NCI-H1105 (cell line): ENCODE measurements at places on chromosomes 11 and 22.

DNA sequence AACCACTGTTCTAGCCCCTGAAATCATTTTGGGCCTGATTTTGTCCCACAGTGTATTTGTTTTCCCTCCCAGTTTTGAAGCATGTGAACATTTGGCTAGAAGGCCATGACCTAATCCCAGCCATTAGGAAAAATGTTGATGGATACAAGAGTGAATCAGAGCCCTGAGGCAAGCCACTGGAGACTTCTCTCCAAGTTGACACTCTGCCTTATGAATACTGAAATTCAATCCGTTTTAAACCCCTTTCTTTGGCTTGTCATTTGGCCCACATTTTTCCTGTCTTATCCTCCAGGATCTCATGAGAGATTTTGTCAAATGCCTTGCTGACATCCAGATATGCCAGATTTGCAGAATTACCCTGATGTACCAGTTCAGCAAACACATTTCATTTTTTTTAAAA is 158.8 kb downstream of the FAT3 start:
- no peak for DNase-seq

- peak; percentile 47 for DNase-seq
These were observed 489 bp downstream of the NUP98 start for GRCh38 chr11:3796801-3797328.

- no peak for DNase-seq
These were observed 2.9 kb upstream of the DDI1 start for GRCh38 chr11:104033561-104033960.

DNA sequence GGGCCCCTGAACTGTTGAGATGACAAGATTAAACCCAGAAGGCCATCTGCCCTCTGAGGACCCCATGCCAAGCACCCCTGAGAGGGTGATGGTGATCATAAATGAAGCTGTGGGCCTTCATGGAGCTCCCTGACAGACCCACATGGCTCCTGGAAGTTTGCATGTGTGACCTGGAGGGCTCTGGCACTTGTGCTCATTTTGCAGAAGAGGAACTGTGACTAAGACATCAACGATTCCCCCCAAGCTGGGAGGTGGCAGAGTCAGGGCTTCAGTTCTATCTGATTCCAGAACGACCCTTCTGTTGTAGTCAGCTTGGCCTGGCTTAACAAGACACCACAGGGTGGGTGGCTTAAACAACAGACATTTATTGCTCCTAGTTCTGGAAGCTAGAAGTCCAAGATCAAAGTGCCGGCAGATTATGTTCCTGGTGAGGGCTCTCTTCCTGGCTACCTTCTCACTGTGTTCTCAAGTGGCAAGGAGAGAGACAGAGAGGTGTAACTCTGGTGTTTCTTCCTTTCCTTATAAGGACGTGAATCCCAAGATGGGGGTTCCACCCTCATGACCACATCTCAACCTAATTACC is 46.4 kb upstream of the CD82 start:
- DNase-seq: no peak

- DNase-seq: no peak
These were observed 12.2 kb upstream of the DCHS1 start for GRCh38 chr11:6667733-6668374.

- no peak for DNase-seq
These were observed 33.9 kb downstream of the ANO1 start for GRCh38 chr11:70112017-70112434.

- DNase-seq: no peak
These were observed 263.7 kb downstream of the NTM start for GRCh38 chr11:131633921-131634715.

- no peak for DNase-seq
These were observed 93.3 kb downstream of the ABTB2 start for GRCh38 chr11:34264303-34265110.

DNA sequence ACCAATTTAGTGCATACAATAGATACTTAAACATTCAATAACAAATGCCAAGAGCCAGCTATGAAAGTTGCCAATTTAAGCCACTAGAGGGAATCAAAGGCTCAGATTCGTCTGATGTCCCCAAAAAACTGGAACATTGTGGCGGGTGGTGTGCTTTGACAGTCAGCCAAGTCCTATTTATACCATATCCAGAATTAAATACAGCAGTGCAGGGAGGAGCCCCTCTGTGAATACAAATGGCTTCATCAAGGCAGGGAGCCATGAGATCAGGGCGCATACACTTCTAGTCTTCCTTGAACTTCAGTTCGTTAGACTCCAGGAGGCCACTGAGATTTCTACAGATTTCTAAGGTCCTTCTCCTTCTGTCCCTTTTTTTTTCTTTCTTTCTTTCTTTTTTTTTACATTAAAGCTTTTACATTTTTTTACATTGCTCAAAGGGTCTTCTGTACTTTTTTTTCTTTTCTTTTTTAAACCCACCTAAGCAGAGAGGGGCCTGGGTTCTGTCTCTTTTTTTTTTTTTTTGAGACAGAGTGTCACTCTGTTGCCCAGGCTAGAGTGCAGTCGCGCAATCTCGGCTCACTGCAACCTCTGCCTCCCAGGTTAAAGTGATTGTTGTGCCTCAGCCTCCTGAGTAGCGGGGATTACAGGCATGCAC is 41.5 kb upstream of the HSPA8 start:
- peak; percentile 91 for DNase-seq

DNA sequence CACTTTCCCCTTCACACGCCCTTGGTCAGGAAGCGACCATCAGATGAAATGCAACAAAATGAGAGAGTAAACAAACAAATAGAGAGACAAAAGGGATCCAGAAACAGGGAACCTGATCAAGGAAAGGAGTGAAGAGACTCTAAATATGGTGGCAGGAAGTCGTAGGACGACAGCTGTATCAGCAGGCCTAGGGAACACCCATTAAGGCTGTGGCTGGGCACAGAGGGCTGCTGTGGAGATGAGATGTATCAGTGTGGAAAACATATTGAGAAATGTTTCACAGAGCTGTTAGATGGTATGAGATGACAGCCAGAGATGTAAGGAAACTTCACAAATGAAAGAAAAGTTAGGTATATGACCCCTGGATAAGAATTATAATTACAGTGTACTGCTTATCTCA is 155.8 kb upstream of the MTMR2 start:
- DNase-seq: no peak

DNA sequence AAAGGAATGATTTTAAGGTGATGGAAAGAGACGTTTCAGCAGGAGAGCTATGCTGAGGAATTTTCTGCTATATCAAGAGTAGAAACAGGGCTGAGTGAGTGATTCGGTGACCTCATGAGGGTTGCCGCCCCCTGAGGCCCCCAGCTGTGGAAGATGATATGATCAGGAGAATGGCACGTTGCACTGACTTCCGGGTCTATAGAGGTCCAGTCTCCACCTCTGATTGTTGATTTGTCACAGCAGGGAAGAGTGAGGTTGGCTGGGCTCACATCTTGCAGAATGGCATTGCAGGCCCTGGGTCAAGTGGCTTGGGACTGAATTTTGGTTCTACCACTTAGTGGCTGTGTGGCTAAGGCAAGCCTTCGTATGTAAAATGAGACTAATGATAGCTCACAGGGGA is 205.1 kb downstream of the SNX19 start:
- no peak for DNase-seq

- DNase-seq: no peak
These were observed at the start of gene MUC5B for GRCh38 chr11:1222491-1223345. Gene MUC5B (plus strand): TSS chr11:1223066. CDS start chr11:1223124, 58 bp downstream.

GRCh38 chr11:111819161-111819828 is 52.1 kb downstream of the ALG9 start:
- no peak for DNase-seq

DNA sequence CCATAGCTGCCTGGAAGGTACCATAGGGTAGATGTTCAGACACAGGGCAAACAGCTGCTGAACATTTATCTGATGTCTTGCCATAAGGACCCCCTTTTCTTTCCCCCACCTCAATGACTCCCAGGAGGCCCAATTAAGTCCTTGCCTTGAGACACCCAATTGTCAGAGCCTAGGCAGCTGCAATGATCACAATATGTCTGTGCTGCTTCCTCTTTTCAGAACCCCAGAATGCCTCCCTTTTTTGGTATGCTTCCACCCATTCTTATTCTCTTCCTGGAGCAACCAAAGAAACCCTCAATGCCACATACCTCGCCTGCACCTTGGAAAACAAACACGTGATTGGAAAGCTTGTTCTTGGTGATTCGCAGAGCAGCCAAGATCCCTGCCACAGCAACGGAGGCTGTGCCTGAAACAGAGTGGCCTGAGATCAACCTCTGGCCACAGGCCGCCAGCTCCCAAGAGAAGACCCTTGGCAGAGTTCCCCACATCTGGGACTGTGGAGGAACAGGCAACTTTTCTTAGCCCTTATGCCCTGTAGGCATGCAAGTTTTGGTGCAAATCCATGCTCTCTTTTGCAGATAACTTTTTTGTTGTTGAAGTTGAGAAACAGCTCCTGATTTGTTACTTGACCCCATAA is 75.4 kb downstream of the CCDC81 start:
- DNase-seq: no peak

- peak; percentile 69 for DNase-seq
These were observed 7.4 kb downstream of the USP2 start for GRCh38 chr11:119373921-119374631.

GRCh38 chr22:32967386-32968101 is 90.6 kb downstream of the SYN3 start:
- DNase-seq: no peak

- DNase-seq: no peak
These were observed 411.6 kb downstream of the DYNC2H1 start for GRCh38 chr11:103520792-103521191.

DNA sequence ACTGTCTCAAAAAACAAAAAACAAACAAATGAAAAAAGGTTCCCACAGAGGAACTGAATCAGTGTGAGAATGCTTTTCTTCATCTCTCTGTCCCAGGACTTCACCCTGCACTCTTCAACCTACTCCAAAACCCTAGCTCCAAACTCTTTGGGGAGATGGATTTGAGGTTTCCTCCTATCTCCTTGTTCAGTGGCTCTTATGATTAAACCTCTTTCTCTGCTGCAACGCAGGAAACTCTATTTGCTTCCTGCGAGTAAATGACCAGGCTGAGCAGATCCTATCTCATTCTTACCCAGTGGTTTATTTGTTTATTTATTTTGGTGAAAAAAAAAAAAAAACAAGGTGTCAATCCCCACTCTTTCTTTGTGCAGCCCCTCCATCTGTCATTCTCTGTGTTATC is 12.0 kb downstream of the SLC6A5 start:
- DNase-seq: no peak

DNA sequence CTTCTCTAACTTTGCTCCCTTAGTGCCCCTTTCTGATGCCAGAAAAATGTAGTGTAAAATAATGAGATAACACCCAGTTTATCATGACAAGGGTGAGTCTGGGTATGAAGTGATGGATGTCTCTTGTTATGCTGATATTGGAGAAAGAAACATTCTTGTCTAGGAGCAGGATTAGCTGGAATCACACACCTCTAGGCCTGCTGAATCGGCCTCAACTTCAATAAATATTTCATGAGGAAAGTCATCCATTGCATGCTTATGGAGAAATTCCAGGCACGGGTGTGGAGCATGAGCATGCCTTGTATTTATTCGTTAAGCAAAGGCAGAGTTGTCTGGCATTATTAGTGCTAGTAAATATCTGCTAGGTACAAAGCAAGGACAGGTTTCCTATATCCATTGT is 113.4 kb downstream of the NELL1 start:
- DNase-seq: no peak
